Stimulated activated CD4-positive, alpha-beta T cell treated with anti-CD3 and anti-CD28 coated beads, Interleukin-1b, Interleukin-23, amount 100 ng/mL, for 1 hour (primary cell): ENCODE measurements at places on chromosomes 12 and 14.

GRCh38 chr12:2453761-2454090, 341.0 kb upstream of the FKBP4 start:
- DNase-seq, result no peak

GRCh38 chr14:71956920-71957563, 24.8 kb downstream of the RGS6 start:
- no peak for DNase-seq

GRCh38 chr12:6615802-6616201, 8.6 kb upstream of the CHD4 start:
- DNase-seq, result no peak

GRCh38 chr14:102799684-102800562, 22.7 kb downstream of the TRAF3 start:
- no peak for DNase-seq

- DNase-seq, result no peak
Measured at GRCh38 chr12:109150124-109150640, 33.8 kb downstream of the ACACB start.

DNA sequence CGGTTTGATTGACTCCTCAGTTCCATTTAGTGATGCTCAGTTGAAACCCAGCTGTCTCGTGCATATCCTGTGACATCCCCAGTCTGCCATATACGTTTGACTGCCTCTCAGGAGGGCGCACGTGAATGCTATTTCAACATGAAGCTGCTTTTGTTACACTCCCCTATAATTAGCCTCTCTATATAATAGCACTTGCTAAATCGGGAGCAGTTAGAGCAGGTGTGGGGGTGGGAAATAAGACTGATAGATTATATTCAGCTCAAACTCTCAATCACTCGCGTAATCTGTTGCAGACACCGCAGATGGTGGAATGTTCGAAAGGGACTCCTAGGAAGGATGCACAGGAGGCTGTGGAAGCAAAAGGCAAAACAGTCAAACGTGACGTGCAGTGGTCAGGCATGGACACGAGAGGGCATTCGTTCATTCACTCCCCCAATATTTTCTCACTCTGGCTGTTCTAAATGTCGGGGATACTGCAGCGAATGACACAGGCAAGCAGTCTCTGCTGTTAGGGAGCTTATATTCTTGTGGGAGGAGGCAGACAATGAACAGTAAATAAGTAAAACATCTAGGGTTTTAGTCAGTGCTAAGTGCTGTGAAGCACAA, 29.8 kb downstream of the KCNA1 start:
- no peak for DNase-seq
